Stimulated activated CD4-positive, alpha-beta T cell treated with anti-CD3 and anti-CD28 coated beads, Interleukin-12 subunit alpha, Interleukin-12 subunit beta, amount 100 ng/mL, for 24 hours (primary cell): ENCODE measurements at places on chromosomes 6 and 20.

GRCh38 chr20:40679184-40679583 is 9.9 kb downstream of the MAFB start:
- no peak for DNase-seq

DNA sequence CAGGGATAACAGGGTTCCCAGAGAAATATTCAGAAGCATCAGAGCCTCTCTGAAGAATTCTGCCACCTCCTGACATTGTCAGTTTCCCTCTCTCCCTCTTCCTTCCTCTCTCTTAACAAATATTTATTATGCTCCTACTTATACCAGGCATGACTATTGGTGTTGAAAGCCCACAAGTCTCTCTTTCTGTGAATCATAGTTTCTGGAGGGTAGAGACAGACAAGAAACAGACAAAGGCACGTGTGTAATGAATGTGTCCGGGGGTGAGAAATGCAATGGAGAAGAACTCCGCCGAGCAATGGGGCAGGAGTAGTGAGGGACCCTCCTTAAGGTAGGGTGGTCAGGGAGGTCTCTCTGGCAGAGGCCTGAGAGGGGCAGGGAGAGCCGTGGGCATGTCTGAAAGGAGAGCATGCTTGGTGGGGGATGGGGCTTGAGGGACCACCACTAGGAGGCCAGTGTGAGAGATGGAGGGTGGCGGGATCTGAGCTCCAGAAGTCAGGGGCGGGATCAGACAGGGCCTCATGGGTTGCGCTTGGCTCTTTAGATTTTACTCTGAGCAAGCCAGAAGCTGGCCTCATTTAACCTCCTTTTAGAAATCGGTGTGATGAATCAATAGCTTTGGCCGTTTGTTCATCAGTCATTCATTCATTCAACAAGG is 57.3 kb downstream of the EYA2 start:
- DNase-seq, result no peak

GRCh38 chr6:63440057-63440456 is 120.3 kb upstream of the LGSN start:
- no peak for DNase-seq

DNA sequence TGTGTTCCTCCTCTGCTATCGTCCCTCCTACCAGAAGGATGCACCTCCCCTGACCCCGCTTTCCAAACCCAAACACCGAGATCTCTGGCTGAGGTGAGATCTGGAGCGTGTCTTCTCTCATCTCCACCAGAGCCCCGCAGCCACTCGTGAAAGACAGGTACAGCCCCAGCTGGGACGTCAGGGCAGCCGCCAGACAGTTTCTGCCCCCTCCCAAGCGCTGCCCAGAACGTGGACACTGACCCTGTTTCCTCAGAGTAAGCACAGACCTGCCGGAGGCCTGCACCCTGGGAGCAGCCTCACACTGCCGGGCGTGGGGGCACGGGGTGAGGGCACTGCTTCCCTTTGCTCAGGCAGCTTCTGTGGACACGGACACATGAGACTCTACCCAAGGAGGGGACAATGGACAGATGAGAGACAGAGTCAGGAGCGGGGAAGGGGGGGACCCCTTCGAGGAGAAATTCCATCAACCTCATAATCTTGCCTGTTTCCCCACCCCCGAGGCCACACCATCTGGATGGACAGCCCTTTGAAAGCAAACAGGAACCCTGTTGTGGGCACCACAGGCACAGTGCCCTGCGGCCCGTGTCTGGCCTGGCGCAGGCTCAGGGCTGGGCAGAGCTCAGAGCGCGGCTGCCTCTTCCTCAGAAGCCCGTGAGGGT is 210.6 kb downstream of the DLL1 start:
- DNase-seq, result no peak

DNA sequence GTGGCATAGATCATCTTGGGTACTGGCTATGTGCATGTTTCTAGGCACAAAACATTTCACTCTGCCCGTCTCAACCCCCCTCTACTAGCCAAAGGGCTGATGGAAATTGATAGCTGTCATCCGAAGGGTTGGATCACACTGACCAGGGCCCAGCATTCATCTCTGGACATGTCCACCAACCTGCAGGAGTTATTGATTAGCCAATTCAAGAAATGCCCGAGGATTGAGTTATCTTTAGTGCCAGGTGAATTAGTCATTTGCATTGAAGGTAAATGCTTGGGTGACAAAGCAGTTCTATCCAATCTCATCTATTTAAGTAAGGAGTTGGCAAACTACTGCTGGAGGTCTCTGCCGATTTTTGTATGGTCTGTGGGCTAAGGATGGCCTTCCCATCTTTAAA is 80.1 kb downstream of the CD164 start:
- no peak for DNase-seq
